ENCODE measurements at places on chromosomes 1 and 21. TPM values are rescaled to one million over a fixed set of nuclear protein-coding genes. Genes with fewer than 3 reads are reported as not detected.

PRKAA2 gene
- polyA plus RNA-seq = 4.2 TPM

SUSD4 gene
- 28.0 TPM for polyA plus RNA-seq

ZMPSTE24 gene
- polyA plus RNA-seq = 38.7 TPM

COG2 gene
- polyA plus RNA-seq = 30.9 TPM

PCNT gene
- polyA plus RNA-seq = 35.4 TPM

DNA sequence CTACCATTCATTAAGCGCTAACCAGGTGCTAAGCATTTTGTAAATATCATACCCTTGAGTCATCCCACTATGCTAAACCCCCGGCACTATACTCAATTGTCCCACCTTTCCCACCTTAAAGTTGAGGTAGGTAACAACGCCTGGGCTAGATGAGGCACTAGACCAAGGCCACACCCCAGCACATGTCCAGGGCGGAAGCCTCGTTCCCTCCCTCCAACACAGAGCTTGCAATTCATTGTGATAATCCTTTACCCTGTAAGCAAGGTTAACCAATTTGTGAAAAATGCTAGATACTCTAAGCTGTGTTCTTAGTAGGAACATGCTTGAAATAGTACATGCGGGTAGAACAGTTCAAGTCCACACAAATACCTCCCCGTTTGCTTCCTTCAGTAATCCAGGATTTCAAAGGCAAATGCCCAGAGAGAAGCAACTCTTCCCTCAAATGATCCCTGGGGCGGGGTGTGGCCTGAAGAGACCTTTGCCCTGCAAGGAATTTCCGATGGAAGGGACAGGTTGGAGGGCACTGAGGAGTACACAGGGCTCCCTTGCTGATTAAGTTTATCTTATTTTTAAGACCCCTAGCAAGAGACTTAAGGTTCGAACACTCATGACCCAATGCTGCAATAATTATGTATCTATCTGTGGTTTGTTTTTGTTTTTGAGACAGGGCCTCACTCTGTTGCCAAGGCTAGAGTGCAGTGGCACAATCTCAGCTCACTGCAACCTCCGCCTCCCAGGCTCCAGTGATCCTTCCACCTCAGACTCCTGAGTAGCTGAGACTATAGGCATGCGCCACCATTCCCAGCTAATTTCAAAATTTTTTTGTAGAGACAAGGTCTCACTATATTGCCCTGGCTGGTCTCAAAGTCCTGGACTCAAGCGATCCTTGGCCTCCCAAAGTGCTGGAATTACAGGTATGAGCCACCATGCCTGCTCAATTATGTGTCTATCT, 2.6 kb downstream of the RSPH1 start:
- DNase-seq = no peak

DNA sequence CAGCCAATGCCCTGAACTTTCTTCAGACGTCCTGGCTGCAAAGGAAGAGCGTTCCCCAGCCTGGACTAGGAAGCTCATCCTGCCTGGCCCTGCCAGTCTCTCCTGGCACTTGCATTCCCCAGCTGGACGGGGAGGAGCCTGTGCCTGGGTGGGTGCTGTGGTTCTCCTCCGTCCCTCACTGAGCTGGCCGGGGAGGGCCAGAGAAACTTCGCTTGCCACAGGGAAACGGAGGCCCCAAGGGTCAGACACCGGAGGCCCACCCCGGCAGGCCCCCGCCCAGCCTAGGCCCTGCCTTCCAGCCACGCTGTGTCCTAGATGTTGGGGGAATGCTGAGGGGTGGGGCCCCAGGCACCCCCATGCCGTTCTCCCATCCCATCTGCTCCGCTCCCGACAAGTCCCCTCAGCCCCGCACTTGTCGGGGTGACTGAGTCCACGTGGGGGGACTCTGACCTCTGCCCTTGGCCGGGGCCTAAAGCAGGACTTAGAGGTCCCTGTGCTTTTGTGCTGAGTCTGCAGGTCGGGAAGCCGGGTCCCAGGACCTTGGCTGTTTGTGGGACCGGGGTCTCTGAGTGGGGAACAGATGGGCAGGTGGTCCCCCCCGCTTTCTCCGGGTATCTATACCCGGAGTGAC, 4.8 kb downstream of the FTCD start:
- no peak for DNase-seq

DNA sequence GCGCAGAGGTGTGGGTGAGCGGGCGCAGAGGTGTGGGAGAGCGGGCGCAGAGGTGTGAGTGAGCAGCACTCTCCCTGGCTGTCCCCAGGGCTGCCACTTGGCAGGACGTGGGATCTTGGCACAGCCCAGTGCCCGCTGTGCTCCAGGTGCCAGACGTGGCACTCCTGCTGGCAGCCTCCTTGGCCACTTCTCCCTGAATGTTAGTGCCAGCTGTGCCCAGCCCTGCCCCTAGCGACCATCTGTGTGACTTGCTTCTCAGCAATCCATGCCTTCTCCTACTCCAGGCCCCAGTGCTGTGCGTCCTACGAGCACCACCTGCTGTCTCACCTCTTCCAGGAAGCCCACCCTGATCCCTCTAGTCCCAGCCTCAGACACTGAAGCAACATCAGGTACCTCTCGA, 30.5 kb downstream of the KRTAP10-1 start:
- no peak for DNase-seq

DNA sequence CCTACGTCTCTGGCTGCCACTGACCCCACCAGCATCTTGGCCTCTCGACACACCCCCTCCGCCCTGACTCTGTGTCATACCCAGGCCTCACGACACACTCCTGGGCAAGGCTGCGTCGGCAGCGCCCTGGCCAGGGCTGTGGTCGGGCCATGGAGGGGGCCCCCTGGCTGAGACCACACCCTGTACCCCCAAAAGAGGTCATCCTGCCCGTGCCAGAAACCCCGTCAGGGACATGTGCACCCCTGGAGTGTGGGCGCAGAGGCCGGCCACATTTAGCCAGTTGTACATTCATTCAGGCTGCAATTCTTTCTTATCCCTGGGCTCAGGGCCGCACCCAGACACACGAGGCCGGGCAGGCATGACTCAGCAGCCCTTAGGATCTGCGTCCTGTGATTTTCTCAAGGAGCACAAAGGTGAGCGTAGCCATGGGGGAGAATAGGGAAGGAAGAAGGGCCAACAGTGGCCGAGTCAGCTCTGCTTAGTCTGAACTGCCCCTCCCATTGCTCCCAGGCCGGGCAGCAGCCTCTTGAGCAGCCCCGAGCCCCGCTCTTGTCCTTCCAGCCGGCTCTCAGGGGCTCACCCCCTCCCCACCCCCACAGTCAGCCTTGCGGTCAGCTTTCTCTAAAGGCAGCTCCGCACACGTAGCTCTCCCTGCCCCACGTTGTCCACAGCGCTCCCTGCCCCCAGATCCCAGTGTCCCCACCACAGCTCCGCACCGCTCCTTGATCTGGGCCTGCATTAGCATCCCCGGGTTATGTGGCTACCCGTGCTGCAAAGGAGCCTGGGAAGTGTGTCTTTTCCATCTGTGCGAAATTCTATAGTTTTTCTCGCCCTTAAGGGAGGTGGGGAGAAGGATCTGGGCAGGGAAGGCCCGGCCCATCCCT, 7.9 kb downstream of the CSTB start:
- DNase-seq = no peak

GRCh38 chr1:205775717-205776056, 405 bp upstream of the RAB29 start:
- no peak for DNase-seq

- DNase-seq = no peak
These were observed 18.2 kb downstream of the TEX38 start for GRCh38 chr1:46689897-46690296.

GRCh38 chr21:38433471-38433870, 64.8 kb downstream of the ERG start:
- DNase-seq = no peak

DNA sequence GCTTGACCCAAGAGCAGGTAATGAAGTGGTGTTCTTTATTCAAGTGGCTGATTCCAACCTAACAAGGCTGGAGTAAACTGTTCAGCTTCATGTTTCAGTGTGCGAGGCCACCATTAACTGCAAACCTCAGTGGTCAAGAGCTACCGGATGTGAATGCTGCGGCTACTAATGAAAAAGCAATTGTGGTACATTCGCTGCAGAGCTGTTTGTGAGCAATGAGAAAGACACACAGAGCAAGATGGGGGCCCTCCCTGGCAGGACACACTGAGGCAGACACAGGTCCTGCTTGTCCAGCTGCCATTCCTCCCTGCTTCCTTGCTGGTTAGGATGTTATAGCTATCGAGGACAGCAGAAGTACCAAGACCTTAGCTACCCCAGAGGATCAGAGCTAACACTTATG, 26.1 kb downstream of the SYF2 start:
- DNase-seq = no peak

DNA sequence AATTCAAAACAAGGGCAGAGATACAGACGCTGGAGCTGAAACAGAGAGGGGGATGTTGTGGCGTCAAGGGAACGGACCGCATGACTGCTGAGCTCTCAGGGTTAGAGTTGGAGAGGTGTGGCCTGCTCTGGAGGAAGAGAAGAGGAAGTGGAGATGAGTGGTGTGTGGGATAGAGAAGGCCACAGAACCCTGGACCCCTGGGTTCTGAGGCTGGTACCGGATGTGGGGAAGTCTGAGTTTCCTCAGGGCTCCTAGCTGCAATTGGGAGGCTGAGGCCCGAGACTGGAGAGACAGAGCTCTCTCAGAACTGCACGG, 1.8 kb downstream of the BCAN start:
- no peak for DNase-seq
